Hematopoietic multipotent progenitor cell treated with erythropoietin and hydrocortisone succinate and interleukin-3 and kit ligand, for 15 days (in vitro differentiated cells): ENCODE measurements at places on chromosomes 5 and 9.

GRCh38 chr5:65871182-65871581 lies 55.2 kb upstream of the ERBIN start:
- no peak for DNase-seq

GRCh38 chr5:107011605-107012004 lies 659.1 kb downstream of the EFNA5 start:
- no peak for DNase-seq

DNA sequence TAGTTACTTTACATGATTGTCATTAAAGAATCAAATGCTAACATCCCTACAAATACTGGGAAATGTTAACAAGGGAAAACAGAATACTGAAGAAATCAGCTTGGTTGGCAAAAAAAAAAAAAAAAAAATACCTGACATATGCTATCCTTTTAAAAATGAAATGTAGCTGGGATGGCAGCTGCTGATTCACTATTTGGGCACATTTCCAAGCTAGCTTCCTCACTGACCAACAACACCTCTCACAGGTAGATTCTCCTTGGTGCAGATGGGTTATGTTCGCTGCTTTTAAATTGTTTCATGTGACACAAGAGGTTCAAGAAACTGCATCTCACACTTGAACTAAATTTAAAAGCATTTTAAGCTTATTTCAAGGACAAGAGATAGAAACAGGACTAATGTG lies 6.1 kb upstream of the PRUNE2 start:
- no peak for DNase-seq

DNA sequence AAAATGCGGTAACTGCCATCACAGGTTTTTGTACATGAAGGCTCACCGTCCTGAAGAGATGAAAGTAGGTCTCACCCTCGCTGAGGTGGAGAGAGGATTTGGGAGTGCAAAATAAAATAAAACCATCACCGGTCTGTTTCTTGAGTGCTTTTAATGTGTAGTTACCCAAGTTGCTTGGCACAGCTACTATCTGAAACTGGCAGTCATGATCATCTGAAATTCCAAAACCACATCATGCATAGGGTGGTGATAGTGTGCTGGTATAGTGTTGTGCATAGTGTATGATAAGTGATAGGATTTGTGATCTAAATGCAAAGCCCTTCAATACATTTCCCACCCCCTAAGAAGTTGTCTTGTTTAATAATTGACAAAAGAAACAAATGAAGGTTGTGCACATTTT lies 381.3 kb downstream of the DMRT2 start:
- DNase-seq = no peak

GRCh38 chr9:84408416-84408815 lies 67.9 kb upstream of the SLC28A3 start:
- DNase-seq = no peak

- DNase-seq = no peak
Observed at GRCh38 chr5:174303035-174303434, 257.5 kb downstream of the NSG2 start.

DNA sequence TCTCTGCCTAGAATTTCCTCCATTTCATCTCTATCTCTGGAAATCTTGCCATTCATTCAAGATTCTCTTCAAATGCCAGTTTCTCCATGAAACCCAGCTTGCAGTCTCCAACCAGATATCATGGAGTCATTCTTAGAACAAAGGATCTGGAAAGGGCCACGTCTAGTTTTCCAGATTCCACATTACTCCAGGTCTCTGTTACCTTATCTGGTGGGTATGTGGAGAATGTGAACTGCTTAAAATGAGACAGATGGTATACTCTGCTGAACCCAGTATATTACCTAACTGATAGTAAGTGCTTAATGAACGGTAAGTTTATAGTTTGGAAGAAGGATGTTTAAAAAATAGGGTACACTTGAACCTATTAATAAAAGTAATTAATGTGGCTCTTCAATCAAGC lies 52.3 kb upstream of the ZSWIM6 start:
- no peak for DNase-seq

DNA sequence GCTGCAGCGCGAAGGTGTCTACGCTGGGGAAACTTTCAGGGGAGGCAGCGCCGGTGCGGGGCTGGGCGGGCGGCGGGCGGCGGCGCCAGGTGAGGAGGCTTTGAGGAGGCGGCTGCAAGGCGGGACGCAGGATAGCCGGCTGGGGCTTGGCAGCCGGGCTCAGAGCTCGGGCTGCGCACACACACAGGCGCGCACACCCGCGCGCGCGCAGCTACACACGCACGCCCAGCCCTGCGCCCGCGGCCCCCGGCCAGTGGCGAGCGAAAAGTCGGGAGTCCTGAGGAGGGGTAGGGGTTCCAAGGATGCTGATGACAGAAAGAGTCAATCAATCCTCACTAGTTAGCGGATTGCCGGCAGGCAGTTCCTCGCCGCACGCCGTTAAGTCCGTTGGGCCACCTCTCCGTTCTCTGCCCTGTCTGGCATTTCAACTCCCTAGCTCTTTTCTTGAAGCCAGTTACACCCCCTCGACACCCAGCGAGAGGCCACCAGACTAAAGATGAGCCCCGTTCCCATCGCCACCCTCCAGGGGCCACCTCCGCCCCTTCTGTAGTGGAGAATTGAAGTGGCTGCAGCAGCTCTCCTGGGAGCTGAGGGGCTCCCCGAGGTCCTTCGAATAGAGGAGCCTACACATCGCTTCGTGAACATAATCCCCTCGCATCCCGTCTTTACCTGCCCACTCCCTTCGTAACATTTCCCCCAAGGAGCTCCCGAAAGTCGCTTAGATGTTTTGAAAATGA lies 1640.3 kb upstream of the C9orf72 start:
- DNase-seq = no peak

DNA sequence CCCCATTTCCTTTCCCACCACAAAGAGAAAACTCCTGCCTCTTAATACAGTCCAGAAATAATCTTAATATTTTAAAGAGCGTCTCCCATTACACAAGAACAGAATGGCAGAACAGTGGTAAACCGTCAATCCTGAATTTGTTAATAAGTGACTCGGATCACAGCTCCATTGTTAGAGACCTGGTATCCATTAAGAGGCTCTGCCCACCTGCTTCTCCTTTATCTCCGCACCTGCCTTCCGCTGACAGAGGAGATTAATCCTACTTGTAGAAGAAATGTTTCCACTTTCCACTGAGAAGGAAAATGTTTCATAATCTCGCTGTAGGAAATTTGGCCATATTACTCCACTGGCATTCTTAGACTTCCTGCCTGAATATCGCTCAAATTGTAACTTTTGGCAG lies 1493.2 kb downstream of the MAT2B start:
- no peak for DNase-seq
